ENCODE measurements at places on chromosomes 2 and 18. TPM values are rescaled to one million over a fixed set of nuclear protein-coding genes. Genes with fewer than 3 reads are reported as not detected.
A peak's percentile ranks its signal among the peaks of the same experiment; 100 is the strongest.

- H3K36me3 ChIP-seq: no peaks in the 10 kb centered on the region
- DNase-seq: no peak
- no peaks in the 10 kb centered on the region for H3K4me1 ChIP-seq
- peak overlapping the region; percentile 64 for H3K27ac ChIP-seq
- no peak overlapping the region for H3K4me3 ChIP-seq
- no peaks in the 10 kb centered on the region for H3K27me3 ChIP-seq
Observed at GRCh38 chr18:70246061-70246466, 40.6 kb upstream of the RTTN start.

- no peaks in the 10 kb centered on the region for H3K27me3 ChIP-seq
- DNase-seq: no peak
- H3K4me3 ChIP-seq: no peak overlapping the region
- H3K27ac ChIP-seq: no peak overlapping the region
Observed at GRCh38 chr2:235876099-235876679, 292.0 kb downstream of the GBX2 start.

Gene RALBP1
- 43.8 TPM for polyA plus RNA-seq

DNA sequence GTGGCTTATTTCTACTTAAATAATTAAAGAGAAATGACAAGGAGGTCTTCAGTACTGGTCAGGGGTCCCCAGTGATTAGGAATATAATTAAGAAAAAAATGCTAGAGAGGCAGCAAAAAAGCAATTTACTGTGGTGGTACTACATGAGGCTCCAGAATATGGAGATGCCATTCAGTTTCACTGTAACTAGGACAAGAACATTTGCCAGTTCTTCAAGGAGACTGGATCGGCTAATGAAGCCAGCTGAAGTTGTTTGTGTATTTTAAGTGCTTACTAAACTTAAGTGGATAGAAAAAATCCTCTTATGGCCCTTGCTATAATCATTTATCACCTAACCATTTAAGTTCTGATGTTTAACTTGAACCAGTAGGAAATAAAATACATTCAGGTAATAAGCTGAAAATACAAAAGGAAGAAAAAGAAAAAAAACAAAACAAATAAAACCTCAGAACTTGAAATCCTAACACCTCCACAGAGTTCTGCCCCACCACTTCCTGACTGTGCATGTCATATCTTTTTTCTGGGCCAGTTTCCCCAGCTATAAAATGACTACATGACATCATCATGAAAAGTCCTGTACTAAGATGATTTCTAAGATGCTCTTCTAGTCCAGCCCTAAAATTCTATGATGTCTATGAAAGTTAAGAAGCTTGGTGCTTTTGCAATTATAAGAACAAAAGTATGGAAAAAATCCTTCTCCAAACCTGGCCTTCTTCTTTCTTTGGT, 98.0 kb downstream of the TRABD2A start:
- H3K4me1 ChIP-seq: no peaks in the 10 kb centered on the region
- H3K27me3 ChIP-seq: no peaks in the 10 kb centered on the region
- H3K27ac ChIP-seq: no peak overlapping the region
- H3K4me3 ChIP-seq: no peak overlapping the region
- no peak for DNase-seq

DNA sequence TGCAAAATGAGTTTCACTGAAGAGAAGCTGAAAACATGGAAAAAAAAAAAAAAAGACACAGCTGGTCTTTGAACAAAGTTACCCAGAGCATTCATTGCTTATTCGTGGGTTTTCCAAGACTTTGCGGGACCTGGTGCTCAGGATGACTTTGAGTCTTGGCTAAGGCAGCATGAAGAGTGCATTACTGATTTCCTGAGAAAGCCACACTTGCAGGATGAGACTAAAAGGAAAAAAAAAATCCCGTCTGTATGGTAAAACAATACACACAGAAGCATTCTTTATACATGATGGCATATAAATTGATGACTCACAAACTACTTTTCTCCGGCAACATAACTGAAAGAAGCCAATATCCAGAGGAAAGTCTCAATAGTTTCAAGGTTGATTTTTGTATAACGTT, 195.4 kb downstream of the SPP2 start:
- H3K4me3 ChIP-seq: peak overlapping the region; percentile 21
- H3K27me3 ChIP-seq: no peaks in the 10 kb centered on the region
- no peaks in the 10 kb centered on the region for H3K36me3 ChIP-seq
- no peak for DNase-seq
- H3K4me1 ChIP-seq: peaks cover 48% of the 10 kb centered on the region
- H3K27ac ChIP-seq: peak overlapping the region; percentile 98
